ENCODE measurements at places on chromosomes 1 and 21.

GRCh38 chr1:59494145-59494833 is 197.4 kb downstream of the FGGY start:
- no peak for DNase-seq

GRCh38 chr1:65054481-65054880 is 88.1 kb upstream of the JAK1 start:
- no peak for DNase-seq

DNA sequence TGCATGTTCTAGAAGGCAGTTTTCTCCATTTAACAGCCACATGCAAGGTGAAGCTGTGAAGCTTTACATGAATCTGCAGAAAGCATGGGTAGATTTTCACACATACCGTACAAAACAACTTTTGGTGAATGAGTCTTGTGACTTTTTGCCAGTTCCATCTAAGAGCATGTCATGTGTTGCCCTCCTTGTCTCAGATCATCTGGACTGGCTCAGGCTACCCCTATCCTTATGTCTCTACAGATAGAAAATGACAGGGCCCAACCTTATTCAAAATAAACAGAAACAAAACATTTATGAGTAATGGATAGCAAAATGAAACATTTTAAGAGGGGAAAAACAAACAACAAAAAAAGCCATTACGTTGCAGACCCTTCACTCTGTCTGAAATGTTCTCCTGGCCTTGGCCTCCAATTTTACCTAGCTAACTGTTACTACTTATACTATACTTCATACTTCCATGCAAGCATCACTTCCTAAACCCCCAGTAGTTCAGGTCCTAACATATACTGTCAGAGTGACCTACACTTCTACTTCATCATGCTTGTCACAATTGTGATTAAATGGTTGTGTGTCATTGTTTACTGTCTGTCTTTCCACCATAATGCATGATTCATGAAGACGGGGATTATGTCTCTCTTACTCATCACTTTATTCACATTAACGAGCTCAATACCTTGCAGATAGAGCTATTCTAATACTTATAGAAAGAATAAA is 39.0 kb downstream of the LRRC8C start:
- no peak for DNase-seq

DNA sequence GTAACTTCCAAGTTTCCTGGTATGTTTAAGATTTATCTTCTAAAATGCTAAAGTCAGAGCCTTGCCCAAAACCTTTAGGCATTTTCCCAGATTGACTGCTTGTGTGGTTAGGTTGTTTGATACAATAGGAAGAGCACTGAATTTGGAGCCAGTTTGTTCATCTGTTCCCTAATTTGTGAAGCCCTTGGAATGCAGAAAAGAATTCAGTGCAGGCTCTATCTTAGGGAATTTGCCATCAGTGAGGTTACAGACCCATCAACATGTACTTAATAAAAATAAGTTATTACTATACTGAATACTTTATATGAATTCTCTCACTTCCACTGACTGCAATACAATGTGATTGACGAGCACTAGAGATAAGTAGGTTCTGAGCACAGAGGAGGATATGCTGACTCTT is 120.2 kb downstream of the PIK3R3 start:
- DNase-seq = no peak

GRCh38 chr1:246769306-246769705 is 45.1 kb downstream of the SCCPDH start:
- DNase-seq = no peak

DNA sequence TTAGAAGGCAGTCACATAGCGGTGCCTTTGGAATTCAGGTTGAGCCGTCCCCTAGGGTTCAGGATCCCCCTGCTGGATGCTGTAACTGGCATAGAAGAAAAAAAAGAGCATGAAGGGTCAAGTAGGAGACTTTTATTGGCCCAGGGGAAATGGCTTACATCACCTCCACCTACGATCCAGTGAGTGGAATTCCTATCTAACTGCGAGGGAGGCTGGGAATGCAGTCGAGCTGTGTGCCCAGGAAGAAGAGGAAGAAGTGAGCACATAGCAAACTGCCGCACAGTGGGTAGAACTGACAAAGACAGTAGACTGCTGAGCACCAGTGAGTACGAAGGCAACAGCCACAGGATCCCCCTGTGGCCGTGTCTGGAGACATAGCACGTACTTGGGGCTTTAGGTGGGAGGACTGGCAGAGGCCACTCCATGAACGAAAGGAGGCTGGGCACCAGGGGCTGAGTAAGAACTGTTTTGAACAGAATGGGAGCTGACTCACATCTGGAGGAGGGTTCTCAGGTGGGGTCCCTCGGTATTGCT is 79.2 kb downstream of the RNF220 start:
- no peak for DNase-seq

GRCh38 chr1:12001249-12001917 is 17.9 kb upstream of the MIIP start:
- DNase-seq = peak; percentile 73

GRCh38 chr21:45594721-45595489 is 48.6 kb upstream of the PCBP3 start:
- no peak for DNase-seq

DNA sequence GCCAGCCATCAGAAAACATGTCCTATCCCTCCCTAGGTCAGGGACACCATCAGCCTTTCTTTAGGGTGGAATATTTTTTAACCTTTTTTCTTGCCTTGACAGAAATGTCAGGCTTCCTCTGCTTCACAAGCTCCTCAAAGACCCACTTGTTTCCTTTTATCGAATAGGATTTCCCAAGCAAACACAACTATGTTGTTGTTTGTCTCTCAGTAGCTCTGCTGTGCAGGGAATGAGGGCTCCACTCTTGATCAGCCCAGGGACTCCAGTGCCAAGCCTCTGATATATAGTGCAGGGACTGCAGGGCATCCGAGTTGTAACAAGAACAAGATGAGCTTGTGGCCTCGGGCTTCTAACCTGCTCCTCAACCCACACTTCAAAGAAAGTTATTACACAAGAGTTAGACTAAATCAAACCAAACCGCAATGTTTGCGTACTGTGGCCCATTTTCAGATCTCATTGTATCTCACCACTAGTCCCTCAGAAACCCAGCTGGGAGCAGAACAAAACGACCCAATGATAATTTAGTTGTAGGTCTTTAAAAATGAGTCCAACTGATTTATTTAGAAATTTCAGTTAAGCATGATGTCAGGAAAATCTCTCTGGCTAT is 108.1 kb downstream of the ATG4C start:
- DNase-seq = no peak

DNA sequence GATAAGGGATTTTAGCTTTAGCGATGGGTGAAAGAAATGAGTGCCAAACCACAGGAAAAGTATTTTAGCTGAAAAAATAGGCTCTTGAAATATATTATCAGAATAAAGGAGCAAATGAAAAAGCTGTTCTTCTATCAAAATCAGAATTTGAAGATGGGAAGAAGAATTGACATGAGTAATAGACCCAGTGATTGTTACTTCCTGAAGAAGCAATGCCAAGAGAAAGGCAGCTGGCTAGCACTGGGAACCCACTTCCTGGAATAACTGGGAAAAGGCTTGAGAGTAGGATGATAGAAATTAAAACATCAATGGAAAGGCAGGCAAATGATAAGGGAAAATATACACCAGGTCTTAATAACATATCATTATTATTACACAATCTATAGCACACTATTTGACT is 29.9 kb upstream of the LYPLAL1 start:
- DNase-seq = no peak

- DNase-seq = peak; percentile 62
Measured at GRCh38 chr1:227735539-227736285, 477 bp downstream of the SNAP47 start.

GRCh38 chr1:54229281-54229891 is 29.4 kb downstream of the MRPL37 start:
- no peak for DNase-seq

DNA sequence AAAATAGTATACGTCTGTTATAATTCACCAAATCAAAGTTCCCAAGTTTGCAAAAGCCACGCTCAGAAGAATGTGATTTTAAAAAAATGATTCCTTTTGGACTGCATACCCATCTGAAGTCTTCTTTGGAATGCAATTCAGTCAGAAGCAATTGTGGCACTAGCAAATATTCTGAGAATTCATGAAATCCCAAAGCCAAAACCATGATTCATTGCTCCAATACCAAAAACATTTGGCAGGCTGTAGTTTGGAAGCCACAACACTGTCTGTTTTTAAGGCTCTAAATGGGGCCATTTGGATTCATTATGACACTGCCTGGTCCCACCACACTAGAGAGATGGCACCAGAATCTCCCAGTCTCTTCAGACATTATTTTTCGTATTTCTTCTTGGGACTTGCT is 21.8 kb upstream of the LRRC53 start:
- DNase-seq = no peak

DNA sequence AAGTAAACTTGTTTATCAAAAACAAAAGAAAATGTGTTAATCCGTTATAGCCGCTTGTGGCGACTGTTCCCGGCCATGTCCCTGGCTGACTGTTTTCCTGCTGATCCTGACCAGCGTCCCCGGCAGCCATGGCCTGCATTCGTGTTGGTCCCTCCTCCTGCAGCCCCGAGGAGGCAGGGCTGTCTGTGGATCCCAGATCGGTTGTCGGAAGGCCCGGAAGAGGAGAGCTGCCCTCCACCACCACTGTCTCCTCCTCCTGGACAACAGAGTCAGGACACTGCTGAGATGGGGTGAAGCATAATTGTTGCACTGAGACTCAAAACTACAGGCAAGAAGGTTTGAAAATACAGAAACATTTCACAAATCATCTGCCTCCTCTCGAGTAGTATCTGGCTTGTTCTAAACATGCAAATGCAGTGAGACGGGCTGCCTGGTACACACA is 3.6 kb upstream of the MXRA8 start:
- no peak for DNase-seq

GRCh38 chr1:32234792-32235191 is 12.2 kb upstream of the FAM167B start:
- no peak for DNase-seq

- DNase-seq = no peak
Measured at GRCh38 chr1:63831409-63831808, 57.6 kb downstream of the ROR1 start.

- DNase-seq = no peak
Measured at GRCh38 chr1:235913311-235913710, 46.6 kb upstream of the LYST start.

- no peak for DNase-seq
Measured at GRCh38 chr1:47756411-47756810, 240.8 kb downstream of the TRABD2B start.

GRCh38 chr1:4118746-4119515 is 218.9 kb upstream of the C1orf174 start:
- DNase-seq = no peak

DNA sequence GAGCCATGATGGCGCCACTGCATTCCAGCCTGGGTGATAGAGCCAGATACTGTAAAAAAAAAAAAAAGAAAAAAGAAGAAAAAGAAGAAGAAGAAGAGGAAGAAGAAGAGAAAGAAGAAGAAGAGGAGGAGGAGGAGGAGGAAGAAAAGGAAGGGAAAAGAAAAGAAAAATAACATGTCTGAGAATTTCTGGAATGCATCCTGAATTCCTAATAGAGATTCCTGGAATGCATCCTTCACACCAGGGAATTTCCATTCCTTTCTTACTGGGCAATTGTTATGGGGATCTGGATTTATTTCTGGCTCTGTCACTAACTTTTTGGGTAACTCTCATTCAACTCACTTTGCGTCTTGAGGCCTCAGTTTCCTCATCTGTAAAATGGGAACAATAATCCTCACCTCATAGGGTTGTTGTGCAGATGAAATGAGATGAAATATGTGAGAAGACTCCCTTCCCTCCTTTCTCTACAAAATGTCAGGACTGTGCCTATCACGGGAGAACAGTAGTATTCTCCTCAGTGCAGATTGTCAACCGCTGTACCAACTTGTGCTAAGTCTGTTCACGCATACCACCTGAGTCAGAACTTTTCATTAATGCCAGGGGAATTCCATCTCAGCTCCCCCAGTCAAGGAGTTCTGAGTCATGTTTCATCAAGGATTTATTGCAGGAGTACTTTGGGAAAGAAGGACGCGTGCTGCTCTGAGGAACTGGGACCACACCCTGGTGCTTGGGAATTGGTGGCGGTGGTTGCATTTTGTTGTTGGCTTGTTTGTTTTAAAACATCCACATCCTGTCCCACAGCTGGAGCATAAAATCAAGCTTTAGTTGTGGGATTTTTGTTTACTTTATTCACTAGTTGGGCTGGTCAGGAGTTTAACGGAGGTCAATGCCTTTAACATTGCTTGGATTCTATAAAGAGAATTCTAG is 42.4 kb upstream of the ROR1 start:
- no peak for DNase-seq

DNA sequence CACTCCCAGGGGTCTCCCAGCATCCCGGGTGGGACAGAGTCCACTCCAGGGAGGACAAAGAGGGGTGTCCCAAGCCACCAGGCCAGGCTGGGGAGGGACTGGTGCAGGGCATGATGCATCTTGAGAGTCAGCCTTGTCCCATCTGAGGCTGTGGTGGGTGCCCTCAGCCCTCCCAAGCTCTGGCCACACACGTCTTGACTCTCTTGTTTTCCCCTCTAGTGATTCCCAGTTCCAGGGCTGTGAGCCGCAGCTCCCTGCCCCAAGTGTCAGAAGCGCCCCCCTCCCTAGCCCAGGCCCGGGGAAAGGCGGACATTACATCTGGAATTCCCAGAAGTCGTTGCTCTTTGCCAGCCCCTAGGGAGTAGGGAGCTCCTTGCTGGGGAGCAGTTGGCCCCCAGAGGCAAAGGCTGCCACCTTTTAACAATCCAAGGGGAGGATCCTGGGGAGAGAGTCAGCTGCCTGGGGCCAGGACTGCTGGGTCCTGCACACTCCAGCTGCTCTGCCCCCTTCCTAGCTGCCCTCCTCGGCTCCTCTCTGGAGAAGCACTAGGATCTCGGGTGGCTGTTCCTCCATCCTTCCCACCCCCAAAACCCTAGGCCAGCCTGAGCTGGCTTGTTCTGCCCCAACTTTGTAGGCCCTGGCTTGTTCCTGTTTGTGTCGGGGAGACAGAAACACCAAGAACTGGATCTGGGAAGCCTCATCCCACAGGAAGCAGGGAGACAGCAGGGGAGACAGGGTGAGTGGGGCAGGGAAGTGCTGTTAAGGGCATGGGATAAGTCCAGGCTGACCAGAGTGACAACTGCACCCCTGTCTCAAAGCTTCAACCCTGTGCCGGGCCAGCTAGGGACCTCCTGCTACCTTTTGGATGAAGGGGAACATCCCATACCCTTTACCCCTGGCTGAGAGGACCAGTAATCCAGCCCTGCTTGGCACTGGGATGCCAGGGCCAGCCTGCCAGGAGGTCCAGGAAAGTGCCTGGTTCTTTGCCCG is 3.2 kb upstream of the PTPN7 start:
- peak; percentile 66 for DNase-seq

GRCh38 chr1:65193129-65193695 is 45.2 kb downstream of the AK4 start:
- no peak for DNase-seq

- DNase-seq = peak; percentile 63
Measured at GRCh38 chr1:214280386-214281020, 456 bp upstream of the SMYD2 start.

Data from activated CD8-positive, alpha-beta memory T cell treated with anti-CD3 and anti-CD28 coated beads for 24 hours (primary cell).